MM.1S (cell line): ENCODE measurements at places on chromosomes 1 and 21.
A peak's percentile ranks its signal among the peaks of the same experiment; 100 is the strongest.

DNA sequence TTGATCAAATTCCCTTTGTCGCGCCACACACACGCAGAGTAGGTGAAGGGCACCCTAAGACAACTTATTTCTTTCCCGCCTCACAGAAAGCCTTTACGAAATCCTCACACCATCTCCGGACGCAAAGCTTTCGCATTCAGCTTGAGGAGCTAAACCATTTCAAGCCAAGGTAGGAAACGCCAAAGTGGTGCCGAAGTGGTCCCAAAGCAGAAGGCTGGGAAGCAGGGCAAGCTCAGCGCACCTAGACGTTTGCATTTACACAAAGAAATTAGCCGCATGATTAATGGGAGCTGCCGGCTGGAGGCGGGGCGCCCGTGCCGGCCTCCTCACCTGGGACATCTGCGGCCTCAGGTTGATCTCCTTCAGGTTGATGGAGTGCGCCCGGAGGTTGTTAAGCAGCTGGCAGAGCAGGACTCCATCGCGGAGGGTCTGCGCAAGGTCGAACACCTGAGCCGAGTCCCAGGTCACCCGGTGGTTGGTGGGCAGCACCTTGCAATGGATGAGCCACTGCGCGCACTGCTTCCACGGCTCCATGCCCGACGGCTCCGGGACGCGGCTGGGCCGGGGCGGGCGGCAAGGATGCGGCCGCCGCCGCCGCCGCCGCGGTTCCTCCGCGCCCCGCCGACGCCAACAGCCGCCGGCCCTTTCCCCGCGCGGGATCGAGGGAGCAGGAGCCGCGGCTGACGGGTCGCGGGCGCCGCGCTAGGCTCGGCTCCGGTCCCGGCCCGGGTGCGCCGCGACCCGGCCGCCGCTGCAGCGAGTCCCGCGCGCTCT is 457 bp downstream of the VAV3 start:
- peak; percentile 29 for DNase-seq

- DNase-seq: no peak
Observed at GRCh38 chr1:93680420-93681100, 1.1 kb downstream of the BCAR3 start.

- DNase-seq: no peak
Observed at GRCh38 chr21:14566894-14567293, 20.8 kb upstream of the SAMSN1 start.

GRCh38 chr1:111990878-111991718 is 1.6 kb upstream of the KCND3 start:
- DNase-seq: no peak

DNA sequence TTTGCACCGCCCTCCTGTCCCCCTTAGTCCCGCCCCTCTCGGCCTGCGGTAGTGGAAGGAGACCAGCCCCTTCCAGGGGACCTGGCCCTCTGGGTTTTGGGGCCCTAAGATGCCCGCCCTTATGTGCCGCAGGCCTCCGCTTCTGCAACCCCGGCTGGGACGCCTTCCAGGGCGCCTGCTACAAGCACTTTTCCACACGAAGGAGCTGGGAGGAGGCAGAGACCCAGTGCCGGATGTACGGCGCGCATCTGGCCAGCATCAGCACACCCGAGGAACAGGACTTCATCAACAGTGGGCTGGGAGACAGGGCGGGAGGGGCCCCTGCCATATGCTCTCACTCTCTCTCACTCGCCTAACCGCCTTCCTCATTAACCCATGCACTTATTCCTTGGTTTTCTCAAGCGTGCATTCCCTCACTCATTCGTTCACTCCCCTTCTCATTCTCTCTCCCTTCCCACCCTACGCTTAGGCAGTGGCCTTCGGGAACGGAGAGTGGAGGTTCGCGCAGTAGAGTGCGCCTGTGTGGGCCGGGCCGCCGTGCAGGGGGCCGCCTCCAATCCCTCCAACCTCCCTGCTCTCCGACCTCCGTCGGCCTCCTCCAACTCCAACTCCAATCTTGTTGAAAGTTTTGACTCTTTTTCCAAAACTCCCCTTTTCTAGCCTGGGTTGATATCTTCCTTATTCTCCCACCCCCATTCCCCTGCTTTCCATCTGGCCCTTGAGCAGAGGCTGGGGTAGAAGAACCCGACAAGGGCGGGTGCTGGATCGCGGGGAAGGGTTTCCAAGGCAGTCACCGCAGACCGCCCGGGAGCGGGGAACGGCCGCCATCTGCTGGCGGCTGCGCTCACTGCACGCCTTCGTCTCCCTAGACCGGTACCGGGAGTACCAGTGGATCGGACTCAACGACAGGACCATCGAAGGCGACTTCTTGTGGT is 15.2 kb downstream of the BCAN start:
- peak; percentile 67 for DNase-seq

- DNase-seq: no peak
Observed at GRCh38 chr1:52210044-52210443, 68.2 kb downstream of the ZFYVE9 start.

GRCh38 chr1:78377356-78377928 is 113.3 kb upstream of the PTGFR start:
- no peak for DNase-seq

GRCh38 chr1:94017155-94017829 is 103.7 kb downstream of the ABCA4 start:
- no peak for DNase-seq

DNA sequence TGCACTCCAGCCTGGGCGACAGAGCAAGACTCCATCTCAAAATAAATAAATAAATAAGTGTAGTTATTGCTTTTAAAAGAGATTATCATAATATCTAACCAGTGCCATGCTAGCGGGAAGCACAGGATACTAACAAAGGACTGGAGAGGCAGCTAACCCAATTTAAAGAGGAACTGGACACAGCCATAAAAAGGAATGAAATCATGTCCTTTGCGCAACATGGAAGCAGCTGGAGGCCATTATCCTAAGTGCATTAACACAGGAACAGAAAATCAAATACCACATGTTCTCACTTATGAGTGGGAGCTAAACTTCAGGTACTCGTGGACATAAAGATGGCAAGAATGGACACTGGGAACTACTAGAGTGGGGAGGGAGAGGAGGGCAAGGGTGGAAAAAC is 54.9 kb downstream of the TM2D1 start:
- DNase-seq: no peak
